Endothelial cell (in vitro differentiated cells): ENCODE measurements at places on chromosomes 1 and 21.

DNA sequence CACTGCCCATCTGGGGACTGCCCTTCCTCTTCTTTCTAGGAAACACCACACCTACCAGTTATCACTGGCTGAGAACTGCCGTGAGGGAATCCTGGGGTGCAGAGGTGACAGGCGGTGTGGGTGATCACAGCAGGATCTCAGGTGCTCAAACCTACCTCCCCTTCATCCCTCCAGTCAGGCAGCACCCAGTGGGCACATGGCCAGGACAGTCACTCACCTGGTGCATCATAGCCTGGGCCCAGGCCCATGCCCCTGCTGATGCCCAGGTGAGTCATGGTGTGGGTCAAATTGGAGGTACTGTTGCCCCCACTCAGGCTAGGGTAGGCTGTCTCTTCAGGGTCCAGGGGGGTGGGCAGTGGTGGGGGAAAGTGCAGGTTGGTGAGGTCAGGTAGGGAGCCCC, 5.3 kb upstream of the DENND4B start:
- no peak overlapping the region for H3K27ac ChIP-seq
- no peak overlapping the region for H3K4me3 ChIP-seq
- H3K27me3 ChIP-seq: peaks cover 10% of the 10 kb centered on the region
- no peak for DNase-seq
- H3K36me3 ChIP-seq: peaks cover 36% of the 10 kb centered on the region

GRCh38 chr1:50027794-50028193, 4.0 kb upstream of the AGBL4 start:
- H3K27me3 ChIP-seq: no peaks in the 10 kb centered on the region
- no peaks in the 10 kb centered on the region for H3K36me3 ChIP-seq
- H3K27ac ChIP-seq: no peak overlapping the region
- no peak for DNase-seq
- peaks cover 2% of the 10 kb centered on the region for H3K4me1 ChIP-seq
- no peak overlapping the region for H3K4me3 ChIP-seq

DNA sequence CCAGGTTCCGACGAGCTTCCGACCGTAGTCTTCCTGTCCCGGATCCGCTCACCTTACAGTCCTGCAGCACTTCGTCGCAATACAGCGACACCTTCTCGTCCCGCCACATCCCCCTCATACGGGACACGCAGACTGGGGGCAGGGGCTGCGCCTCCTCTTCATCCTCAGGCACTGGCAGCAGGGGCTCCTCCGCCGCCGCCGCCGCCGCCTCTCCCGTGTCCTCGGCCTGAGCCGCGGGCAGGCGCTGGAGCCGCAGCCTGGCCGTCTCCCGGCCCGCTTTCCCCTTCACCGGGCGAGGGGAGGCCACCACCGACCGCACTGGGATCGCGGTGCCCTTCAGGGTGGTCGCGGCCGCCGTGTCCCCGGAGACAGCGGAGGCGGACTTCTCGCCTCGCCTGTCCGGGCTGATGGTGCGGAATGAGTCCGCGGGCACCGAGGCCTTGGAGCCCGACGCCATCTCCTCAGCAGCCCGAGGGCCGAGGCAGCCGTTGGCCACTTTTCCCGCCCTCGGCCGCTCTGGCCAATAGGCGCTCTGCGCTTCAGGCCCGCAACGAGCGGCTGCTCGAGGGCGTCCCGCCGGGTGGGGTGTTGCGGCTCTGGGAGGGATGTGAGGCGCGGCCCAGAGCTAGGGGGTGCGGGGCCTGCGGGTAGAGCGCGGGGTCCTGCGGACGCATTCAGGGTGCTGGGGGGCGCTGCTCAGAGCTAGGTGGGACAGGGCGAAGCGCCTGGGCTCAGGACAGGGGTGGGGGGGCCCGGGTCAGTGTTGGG, at the start of gene SHCBP1L:
Gene SHCBP1L (minus strand): TSS at position 490 of the 768 bp plus-strand sequence. CDS start 33 bp downstream, at position 457.
- no peaks in the 10 kb centered on the region for H3K4me1 ChIP-seq
- H3K27me3 ChIP-seq: no peaks in the 10 kb centered on the region
- H3K36me3 ChIP-seq: no peaks in the 10 kb centered on the region

DNA sequence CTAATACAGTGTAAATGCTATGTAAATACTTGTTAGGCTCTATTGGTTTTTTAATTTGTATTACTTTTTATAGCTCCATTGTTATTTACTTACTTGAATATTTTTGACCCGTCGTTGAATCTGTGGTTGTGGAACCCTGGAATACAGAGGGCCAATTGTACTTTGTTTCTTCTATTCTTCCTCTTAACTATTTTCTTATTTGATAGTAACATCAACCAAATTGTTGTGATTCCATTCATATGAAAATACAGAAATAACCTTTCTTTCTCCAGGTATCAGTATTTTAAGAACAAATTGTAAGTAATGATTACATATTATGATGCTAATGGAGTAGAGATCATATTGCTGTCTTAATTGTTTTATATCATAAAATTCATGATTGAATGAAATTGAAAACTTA, 73.7 kb downstream of the FNBP1L start:
- H3K4me1 ChIP-seq: peaks cover 31% of the 10 kb centered on the region
- no peak overlapping the region for H3K27ac ChIP-seq
- DNase-seq: no peak
- peaks cover 4% of the 10 kb centered on the region for H3K36me3 ChIP-seq
- no peak overlapping the region for H3K4me3 ChIP-seq

DNA sequence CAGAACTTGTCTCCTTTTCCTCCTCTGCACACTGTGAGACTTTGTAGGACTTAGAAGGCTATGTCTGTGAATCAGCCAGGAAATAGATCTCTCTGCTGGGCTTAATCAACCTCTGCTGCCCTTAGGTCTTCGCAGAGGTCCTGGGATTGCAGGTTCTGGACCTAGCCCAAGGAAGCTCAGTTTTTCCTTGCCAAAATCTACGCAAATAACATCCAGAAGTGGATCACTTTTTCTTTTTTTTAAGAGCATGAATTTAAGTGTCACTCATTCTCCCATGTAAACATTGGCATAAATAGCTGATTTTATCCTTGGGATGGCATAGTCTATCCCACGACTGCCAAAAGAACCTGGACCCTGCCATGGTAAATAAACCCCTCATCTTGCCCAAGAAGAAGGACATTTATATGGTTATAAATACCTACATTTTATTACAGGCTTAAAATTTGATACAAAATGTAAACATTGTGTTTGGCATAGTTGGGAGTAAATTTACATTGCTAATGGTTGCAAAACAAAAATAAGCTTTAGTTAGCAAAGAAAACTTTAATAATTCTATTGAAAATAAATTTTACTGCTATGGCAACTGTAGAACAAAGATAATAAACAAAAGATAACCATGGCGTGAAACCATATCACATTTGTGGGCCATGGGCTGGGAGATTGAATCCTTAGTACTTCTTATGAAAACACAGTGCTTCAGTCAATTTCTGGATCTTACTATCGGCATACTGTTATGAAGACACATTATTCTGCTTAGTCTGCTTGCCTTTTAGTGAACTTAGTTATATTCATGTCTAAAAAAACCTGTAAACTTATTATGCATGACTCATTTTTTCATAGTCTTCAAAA, 24.5 kb upstream of the DISC1 start:
- no peaks in the 10 kb centered on the region for H3K27me3 ChIP-seq
- H3K27ac ChIP-seq: no peak overlapping the region
- H3K36me3 ChIP-seq: no peaks in the 10 kb centered on the region
- H3K4me3 ChIP-seq: no peak overlapping the region

DNA sequence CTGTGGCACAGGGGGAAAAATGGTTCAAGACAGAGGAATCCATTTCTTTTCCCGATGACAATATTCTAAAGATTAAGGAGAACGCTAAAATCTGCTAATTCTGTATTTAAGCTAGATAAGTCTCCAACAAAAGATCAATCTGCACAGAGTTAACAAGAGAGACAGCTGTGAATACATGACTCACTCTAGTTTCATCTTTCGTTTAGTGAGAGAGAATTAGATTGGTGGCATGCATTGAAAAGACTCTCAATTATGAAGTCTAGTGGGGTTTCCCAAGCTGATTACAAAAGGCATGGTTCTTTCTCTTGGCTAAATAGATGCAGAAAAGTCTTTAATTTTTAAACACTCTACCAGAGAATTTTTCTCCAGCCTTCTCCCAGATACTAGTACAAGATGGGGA, 34.4 kb downstream of the CAPN9 start:
- no peaks in the 10 kb centered on the region for H3K36me3 ChIP-seq
- H3K4me1 ChIP-seq: peaks cover 10% of the 10 kb centered on the region
- peaks cover 11% of the 10 kb centered on the region for H3K27me3 ChIP-seq
- H3K27ac ChIP-seq: no peak overlapping the region
- H3K4me3 ChIP-seq: no peak overlapping the region
- DNase-seq: no peak

GRCh38 chr1:247906504-247907047, 11.2 kb downstream of the OR2W3 start:
- no peaks in the 10 kb centered on the region for H3K4me1 ChIP-seq
- H3K36me3 ChIP-seq: peaks cover 3% of the 10 kb centered on the region
- H3K4me3 ChIP-seq: no peak overlapping the region
- no peak for DNase-seq
- no peaks in the 10 kb centered on the region for H3K27me3 ChIP-seq

DNA sequence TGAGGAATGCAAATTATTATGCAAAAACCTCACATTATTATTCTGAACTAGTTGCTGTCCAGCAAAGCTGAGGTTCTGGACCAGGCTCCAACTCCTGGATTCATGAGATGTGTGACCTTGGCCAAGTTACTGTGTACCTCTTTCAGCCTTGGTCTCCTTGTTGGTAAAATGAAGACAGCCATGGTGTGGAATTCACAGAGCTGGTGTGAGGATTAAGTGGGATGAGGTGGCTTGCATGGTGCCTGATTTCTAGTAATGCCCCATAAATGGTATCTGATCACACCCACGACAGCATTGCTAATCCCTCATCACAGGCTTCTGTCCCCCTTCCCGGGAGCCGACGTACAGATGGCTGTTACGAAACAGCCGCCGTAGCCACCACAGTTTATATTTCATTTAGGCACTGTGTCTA, 59.6 kb downstream of the PGBD5 start:
- DNase-seq: no peak
- peaks cover 3% of the 10 kb centered on the region for H3K27me3 ChIP-seq
- no peaks in the 10 kb centered on the region for H3K36me3 ChIP-seq
- H3K4me3 ChIP-seq: no peak overlapping the region
- peaks cover 5% of the 10 kb centered on the region for H3K4me1 ChIP-seq
- H3K27ac ChIP-seq: no peak overlapping the region
